ENCODE measurements at places on chromosomes 4 and X. TPM values are rescaled to one million over a fixed set of nuclear protein-coding genes. Genes with fewer than 3 reads are reported as not detected.

- DNase-seq, result no peak
Observed at GRCh38 chrX:97050392-97050791, 166.7 kb downstream of the RPA4 start.

DNA sequence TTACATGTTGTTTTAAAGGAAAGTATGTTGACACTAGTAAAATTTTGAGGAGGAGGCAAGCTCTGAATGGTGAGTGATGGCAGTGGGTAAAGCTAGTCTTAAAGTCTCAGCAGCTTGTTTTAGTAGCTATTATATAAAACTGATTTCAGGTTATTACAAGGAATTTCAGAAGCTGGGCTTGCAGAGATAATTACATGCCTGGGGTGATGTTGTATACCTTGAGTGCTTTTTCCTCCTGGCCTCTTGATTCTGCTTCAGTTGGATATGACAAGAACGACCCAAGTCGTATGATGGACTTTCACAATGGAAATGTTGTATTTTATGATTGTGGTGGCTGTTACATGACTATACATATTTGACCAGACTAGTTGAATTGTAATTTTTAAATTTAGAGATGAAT is 175.5 kb upstream of the ADGRL3 start:
- no peak for DNase-seq

- no peak for DNase-seq
Observed at GRCh38 chr4:105936901-105937300, 41.6 kb downstream of the NPNT start.

- no peak for DNase-seq
Observed at GRCh38 chrX:153731117-153731844, 6.6 kb downstream of the ABCD1 start.

- no peak for DNase-seq
Observed at GRCh38 chr4:172348426-172348825, 535.2 kb downstream of the GALNTL6 start.

DNA sequence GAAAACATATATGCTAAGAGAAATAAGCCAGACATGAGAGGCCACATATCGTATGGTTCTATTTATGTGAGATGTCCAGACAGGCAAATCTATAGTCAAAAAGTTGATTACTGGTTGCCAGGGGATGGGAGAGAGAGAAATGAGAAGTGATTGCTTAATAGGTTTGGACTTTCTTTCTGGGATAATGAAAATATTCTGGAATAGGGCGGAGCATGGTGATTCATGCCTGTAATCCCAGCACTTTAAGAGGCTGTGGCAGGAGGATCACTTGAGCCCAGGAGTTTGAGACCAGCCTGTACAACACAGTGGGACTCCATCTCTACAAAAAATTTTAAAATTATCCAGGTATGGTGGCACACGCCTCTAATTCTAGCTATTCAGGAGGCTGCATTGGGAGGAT is 22.4 kb downstream of the RBM47 start:
- no peak for DNase-seq

- DNase-seq, result no peak
Observed at GRCh38 chrX:22520128-22520828, 247.6 kb downstream of the CBLL2 start.

- DNase-seq, result no peak
Observed at GRCh38 chr4:119517361-119518229, 111.0 kb downstream of the PDE5A start.

DNA sequence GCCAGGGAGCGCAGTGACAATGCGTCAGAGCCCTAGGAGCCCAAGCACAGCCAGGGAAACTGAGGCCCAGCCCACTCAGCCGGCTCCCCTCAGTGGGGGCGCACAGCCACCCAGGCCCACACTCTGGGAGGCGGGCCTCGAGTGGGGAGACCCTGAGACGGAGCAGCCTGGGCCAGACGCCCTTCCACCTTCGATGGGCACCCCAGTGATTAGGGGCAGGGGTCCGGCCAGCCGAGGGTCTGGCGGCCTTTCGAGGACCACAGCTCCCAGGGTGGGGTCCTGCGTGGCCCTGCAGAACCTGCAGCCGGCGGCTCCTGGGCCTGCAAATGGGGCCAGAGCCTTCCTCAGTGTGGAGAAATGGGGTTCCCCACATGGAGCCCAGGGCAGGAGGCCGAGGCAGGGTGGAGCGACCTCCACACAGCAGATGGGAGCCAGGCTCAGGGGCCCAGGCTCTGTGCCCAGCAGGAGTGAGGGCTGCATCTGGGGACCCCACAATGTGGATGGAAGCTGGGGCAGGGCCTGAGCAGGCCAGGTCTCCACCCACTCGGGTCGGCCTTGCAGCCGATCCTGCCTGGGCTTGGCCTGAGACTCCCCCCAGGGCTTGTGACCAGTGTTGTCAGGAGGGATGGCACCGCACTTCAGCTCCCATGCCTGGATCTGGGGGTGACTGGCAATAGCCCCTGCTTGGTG is 5.0 kb downstream of the HGFAC start:
- DNase-seq, result no peak

- peak; percentile 97 for DNase-seq
Observed at GRCh38 chrX:1391370-1391706, 575 bp downstream of the SLC25A6 start.

DNA sequence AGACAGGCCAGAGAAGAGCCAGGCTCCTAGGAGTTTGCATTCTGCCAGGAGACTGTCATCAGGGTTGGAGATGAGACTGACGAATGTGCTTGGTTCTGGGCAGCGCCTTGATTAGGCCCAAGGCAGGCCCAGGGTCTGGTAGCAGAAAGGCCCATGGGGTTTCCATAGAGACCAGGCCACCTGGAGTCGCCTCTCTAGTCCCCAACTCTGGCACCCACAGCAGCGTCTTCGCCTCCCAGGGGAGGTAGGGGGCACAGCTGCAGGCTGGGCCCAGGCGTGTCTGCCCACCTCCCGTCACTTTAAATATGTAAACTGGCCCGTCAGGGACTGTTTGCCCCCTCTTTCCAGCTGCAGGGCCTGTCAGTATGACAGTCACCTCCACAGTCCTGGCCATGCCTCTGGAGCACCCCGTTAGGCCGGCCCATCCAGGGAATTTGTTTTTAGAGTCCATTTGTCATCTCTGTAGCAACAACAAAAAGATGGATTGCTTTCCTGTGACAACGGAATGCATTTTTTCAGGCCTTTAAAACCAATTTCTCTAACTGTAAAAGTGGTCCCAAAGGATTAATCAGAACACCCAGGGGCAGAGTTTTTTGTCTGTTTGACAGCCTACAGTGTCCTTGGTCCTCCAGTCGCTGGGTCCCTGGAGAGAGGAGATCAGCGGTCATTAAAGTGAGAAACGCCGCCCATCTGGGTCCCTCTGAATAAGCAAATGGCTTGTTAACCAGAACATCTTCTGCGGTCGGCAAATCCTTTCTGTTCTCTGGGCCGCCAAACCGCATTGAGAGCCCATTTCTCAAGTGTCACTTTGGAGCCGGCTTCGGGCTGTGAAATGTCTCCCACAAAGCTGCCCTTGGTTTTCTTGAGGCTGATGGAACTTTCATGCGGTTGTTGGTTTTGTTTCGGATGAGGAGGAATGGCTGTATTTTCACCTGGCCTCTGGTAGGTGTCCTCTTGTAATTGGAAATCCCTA is 153.0 kb upstream of the PSAPL1 start:
- no peak for DNase-seq

NAT8L gene
- polyA plus RNA-seq, result 0.46 TPM

CXorf49 gene
- 3.2 TPM for polyA plus RNA-seq

GPRASP2 gene
- 2.6 TPM for polyA plus RNA-seq

DHRSX gene
- polyA plus RNA-seq, result 12.9 TPM

ELK1 gene
- 15.3 TPM for polyA plus RNA-seq

Measured in stomach (tissue), 19 donors.